Smooth muscle cell of the umbilical artery (primary cell): ENCODE measurements at places on chromosomes 13 and 19. TPM values are rescaled to one million over a fixed set of nuclear protein-coding genes. Genes with fewer than 3 reads are reported as not detected.

The EPSTI1 gene
- 2.7 and 9.8 TPM in 2 replicates for total RNA-seq

The HIPK4 gene
- total RNA-seq = under 0.01 and 0.14 TPM in 2 replicates

The ZNF729 gene
- total RNA-seq = not detected in 2 replicates

The ZNF20 gene
- total RNA-seq = 5.6 and 5.9 TPM in 2 replicates

The KLK12 gene
- total RNA-seq = not detected in 2 replicates

The TLE2 gene
- 0.88 and 0.89 TPM in 2 replicates for total RNA-seq

The LILRB3 gene
- not detected in 2 replicates for total RNA-seq

The FXYD3 gene
- not detected in 2 replicates for total RNA-seq

The SMIM44 gene
- not detected in 2 replicates for total RNA-seq

The DOCK9 gene
- 10.7 and 30.1 TPM in 2 replicates for total RNA-seq

The MIPEP gene
- 12.0 and 14.6 TPM in 2 replicates for total RNA-seq

The DHRS12 gene
- 3.0 and 3.3 TPM in 2 replicates for total RNA-seq

The FOSB gene
- 0.59 and 0.88 TPM in 2 replicates for total RNA-seq

The ZIC5 gene
- total RNA-seq = not detected in 2 replicates

The UGGT2 gene
- 98.9 and 132 TPM in 2 replicates for total RNA-seq

The CEACAM1 gene
- not detected in 2 replicates for total RNA-seq

The ZNF681 gene
- 0.59 and 0.60 TPM in 2 replicates for total RNA-seq

The BCL2L12 gene
- total RNA-seq = 1.5 and 2.4 TPM in 2 replicates

The ZNF610 gene
- 3.3 and 4.5 TPM in 2 replicates for total RNA-seq

The PDX1 gene
- not detected in 2 replicates for total RNA-seq

The DMKN gene
- total RNA-seq = 0.23 and 0.30 TPM in 2 replicates

The PINLYP gene
- 0.30 and 0.69 TPM in 2 replicates for total RNA-seq

The LAIR2 gene
- not detected in 2 replicates for total RNA-seq

The YJEFN3 gene
- 0.65 and 0.89 TPM in 2 replicates for total RNA-seq

The P2RY11 gene
- 3.3 and 5.5 TPM in 2 replicates for total RNA-seq

The ZNF382 gene
- 6.7 and 8.6 TPM in 2 replicates for total RNA-seq
